ENCODE measurements at places on chromosomes 1 and 21. TPM values are rescaled to one million over a fixed set of nuclear protein-coding genes. Genes with fewer than 3 reads are reported as not detected.

- DNase-seq: no peak
These were observed 76.1 kb downstream of the CACHD1 start for GRCh38 chr1:64546013-64546412.

DNA sequence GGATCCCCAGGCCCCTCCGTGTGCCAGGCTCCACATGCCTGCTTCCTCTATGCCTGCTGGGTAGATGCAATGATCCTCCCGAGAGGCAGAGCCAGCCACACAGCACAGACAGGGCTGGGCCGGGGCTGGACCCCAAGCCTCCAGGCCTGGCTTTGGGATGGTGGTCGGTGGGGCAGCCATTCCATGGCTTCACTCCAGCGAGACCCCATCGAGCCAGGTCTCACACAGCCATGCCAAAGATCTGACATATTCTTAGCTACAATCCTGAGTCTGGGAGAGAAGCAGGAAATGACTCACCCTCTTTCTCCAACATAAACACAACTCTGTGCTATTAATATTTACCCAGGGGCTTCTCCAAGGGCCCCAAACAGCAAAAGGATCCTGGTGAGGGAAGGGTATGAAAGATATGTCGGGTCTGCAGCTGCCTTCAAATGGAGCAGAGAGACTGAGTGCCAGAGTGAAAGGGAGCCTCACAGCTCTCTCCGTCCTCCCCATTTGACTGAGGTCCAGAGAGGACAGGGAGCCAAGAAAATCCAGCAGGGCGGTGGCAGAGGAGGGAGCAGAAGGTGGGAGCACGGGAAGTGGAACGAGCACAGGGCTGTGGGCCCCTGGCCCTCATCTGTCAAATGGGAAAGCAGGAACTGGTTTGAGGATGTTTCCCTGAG is 639.5 kb downstream of the MATN1 start:
- DNase-seq: peak; percentile 33

- no peak for DNase-seq
These were observed 109.5 kb downstream of the ERG start for GRCh38 chr21:38388647-38389353.

DNA sequence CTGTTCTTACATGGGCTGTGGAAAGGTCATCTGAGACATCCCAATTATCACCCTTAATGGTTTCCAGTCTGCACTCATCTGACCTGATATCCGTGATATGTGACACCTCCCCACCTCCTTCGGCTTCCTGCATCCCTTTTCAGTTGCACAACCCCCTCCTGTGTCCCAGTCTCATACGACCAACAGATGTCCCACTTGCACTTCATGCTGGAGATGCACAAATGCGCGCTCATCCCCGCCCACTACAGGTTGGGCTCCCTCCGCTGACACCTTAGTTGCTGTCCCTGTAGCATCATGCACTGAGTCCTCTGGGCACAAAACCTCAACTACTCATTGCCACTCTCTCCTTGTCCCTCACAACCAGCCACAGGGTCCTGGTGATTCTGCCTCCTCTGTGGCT is 94.4 kb downstream of the MIS18A start:
- no peak for DNase-seq

Gene DRAM2
- total RNA-seq: 42.0 TPM

DNA sequence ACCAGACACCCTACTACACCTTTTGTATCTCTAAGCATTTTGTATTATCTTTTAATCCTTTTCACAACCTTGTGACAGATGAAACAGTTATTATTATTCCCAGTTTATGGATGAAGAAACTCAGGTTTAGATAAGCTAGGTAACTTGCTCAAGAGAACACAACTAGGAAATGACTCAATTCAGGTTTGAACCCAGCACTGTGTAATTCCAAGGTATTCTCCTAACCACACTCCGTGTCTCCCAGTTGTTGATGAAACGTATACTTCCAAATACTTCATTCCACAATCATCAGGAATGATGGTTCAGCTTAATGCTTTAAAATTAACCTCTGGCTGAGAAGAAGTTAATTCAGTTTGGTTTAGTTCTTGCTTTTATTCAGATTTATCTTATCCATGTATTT is 51.7 kb upstream of the MRPS6 start:
- no peak for DNase-seq

- DNase-seq: peak; percentile 54
These were observed 20.7 kb downstream of the C1QB start for GRCh38 chr1:22673486-22674409.

DNA sequence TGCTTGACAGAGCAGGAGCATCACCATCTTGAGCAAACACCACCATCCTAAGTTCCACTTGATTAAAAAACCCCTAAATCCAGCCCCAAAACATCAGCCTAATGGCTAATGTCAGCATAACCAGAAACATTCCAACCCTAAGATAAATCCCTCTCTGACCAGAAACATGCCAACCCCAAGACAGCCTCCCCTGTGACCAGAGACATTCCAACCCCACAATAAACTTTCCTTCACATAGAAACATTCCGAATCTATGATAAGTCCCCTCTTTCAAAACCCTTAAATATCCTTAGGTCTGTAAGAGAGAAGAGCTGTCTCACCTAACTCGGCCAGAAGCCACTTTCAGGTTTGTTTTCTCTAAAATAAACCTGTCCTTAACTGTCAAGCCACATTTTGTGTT is 17.4 kb upstream of the SLC2A5 start:
- DNase-seq: no peak

DNA sequence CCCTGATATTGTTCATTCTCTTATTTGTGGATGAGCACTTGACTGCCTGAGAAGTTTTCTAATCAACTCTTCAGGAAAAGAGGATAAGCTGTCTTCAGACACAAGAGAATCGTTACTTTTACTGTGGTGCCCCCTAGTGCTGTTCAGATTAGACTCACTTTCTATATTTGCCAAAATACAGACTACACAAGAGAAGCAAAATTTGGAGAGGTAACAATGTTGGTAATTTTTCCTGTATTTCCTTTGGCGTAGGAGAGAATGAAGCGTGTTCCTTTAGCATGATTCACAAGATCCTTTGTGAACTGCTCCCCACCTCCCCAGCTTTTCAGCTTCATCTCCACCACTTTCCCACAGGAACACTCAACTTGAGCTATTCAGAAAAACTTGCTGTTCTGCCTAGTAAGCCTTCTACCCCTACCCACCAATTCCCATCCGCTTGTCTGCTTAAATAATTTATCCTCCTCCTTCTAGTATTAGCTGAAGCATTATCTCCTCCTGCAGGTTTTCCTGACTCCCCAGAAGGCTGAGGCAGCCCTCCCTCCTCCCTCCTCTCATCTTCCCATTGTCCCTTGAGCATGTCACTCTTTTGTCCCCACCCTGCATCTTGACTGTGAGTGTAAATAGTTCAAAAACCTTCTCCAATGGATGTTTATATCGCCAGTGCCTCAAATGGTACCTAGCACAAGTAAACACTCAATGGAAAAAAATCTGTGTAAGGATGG is 4.5 kb downstream of the TNFSF4 start:
- peak; percentile 23 for DNase-seq

DNA sequence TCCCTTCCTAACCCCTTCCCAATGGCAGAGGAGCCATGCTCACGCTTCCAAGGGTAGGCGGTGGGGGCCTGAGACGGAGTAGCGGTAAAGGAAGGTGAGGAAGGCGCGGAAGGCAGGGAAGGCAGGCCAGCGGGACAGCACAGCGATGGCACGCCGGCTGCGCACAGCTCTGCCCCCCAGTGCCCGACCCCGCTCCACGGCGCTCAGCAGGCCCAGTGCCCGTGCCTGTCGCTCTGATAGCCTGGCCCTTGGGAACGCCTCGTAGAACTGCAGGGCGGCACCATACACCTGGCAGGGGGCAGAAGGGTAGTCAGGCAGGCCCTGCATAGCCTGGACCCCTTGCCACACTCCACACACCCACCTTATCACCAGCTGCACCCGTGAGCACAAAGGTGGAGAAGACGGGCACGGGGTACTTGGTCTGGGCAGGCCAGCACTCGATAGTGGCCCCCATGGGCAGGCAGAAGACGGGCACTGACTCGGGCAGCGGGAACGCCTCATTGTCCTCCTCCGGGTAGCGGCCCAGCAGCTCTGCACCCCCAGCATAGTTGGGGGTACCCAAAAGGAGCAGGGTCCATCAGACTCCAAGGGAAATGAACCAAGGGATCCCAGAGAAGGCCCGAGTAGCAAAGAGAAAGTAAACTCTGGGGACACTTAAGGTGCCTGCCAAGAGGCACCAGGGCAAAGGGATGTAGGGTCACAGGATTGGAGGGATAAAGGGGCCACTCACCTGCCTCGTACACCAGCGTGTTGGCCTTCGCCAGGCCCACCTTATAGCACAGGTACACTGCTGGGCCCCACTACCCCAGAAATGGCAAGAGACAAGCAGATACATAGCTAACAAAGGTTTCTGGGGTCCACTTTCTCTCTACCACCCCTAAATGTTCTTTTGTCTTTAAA is 4.4 kb downstream of the DENND4B start:
- DNase-seq: no peak

DNA sequence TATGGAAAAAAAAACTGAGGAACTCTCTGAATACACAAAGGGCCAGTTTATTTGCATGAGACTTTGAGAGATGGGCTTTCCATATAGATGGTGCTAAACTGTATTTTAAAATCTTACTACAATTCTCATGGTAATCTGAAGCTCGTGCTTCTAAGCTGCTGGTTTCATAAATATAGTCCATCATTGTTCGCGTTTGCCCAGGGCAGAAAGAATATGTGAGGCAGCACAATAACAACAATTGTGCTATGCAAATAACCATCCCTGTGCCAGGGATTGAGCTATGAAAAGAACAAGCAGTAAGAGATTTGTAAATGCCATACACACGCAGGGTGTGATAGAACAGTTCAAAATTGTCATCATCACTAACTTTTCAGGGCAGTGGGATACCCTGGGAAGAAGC is 4.9 kb upstream of the EPS15 start:
- DNase-seq: no peak

- no peak for DNase-seq
These were observed 24.2 kb upstream of the CTBS start for GRCh38 chr1:84598418-84598817.

- no peak for DNase-seq
These were observed 147.6 kb upstream of the DEPDC1 start for GRCh38 chr1:68644504-68644903.

- no peak for DNase-seq
These were observed 59.2 kb downstream of the NPHP4 start for GRCh38 chr1:5933050-5933449.

Gene TAS1R1
- total RNA-seq: not detected

Gene ALDH4A1
- total RNA-seq: 4.5 TPM

DNA sequence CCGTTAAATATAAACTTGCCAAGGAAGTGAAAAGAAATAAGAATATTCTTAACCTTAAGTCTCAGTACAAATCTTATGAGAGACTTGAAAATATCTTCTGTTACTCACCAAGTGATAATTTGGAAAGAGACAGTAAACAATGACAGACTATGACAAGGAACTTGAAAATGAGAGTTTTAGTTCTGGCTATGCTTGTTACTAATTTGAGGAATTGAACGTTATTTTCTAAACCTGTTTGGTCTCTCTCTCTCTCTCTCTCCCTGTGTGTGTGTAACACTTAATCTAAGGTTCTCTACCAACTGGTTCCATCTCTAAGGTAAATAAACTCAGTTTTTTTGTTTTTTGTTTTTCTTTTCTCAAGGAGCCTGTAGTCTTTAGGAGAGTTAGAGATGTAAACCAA is 161.8 kb downstream of the AMY1C start:
- DNase-seq: no peak

Gene CFAP107
- under 0.01 TPM for total RNA-seq

DNA sequence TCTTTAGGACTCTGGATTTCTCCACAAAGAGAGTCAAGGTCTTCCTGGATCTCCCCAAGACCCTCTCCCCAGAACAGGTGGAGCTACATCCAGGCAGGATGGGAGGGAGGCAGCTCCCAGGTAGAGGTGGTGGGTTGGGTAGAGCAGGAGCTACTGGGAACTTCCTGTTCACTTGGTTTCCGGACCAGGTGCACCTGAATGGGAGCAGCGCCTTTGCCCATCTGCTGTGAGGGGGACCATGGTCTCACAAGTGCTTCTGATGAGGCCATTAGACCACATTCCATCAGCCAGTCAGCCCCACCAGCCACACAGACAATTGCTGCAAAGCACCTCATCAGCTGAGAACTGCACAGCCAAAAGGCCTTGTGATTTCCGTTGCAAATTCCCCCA is 188.8 kb downstream of the MATN1 start:
- DNase-seq: no peak

Gene ABCG1
- total RNA-seq: 13.0 TPM

Gene UBXN10
- 3.3 TPM for total RNA-seq

Gene TMPRSS3
- total RNA-seq: not detected

Gene ATP1A2
- total RNA-seq: 45.7 TPM

Gene TCHH
- total RNA-seq: under 0.01 TPM

Gene S100A3
- not detected for total RNA-seq

- no peak for DNase-seq
These were observed 657 bp upstream of the HNRNPU start for GRCh38 chr1:244865028-244865371.

- DNase-seq: no peak
These were observed 21.2 kb downstream of the ARID1A start for GRCh38 chr1:26717017-26717491.

DNA sequence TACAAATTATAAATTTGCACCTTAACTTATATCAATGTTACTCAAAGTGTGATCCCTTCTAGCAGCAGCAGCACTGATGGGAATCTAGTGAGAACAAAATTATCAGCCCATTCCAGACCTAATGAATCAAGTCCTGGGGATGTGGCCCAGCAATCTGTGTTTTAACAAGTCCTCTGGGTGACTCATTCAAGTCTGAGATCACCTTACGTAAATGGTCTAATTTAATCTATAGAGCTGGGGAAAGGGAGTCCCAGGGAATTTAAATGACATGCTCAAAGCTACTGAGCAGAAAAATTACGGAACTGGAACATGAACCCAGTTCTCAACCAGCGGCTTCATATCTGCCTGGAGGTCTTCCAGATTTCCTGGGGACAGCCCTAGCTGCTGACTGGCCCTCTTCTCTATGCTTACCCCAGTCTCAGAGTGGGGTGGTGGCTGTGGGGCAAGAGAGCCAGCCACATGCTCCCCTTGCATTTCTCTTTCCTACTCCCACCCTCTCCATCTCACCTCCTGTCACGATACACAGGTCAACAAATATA is 220.0 kb downstream of the TM2D1 start:
- DNase-seq: no peak
